Stimulated activated CD4-positive, alpha-beta T cell treated with anti-CD3 and anti-CD28 coated beads, Interleukin-12 subunit alpha, Interleukin-12 subunit beta, amount 100 ng/mL, for 24 hours (primary cell): ENCODE measurements at places on chromosomes 12 and 14.

- DNase-seq, result no peak
These were observed 27.6 kb downstream of the RDH12 start for GRCh38 chr14:67729072-67729885.

GRCh38 chr12:110862329-110862728 is 15.5 kb downstream of the CCDC63 start:
- no peak for DNase-seq

DNA sequence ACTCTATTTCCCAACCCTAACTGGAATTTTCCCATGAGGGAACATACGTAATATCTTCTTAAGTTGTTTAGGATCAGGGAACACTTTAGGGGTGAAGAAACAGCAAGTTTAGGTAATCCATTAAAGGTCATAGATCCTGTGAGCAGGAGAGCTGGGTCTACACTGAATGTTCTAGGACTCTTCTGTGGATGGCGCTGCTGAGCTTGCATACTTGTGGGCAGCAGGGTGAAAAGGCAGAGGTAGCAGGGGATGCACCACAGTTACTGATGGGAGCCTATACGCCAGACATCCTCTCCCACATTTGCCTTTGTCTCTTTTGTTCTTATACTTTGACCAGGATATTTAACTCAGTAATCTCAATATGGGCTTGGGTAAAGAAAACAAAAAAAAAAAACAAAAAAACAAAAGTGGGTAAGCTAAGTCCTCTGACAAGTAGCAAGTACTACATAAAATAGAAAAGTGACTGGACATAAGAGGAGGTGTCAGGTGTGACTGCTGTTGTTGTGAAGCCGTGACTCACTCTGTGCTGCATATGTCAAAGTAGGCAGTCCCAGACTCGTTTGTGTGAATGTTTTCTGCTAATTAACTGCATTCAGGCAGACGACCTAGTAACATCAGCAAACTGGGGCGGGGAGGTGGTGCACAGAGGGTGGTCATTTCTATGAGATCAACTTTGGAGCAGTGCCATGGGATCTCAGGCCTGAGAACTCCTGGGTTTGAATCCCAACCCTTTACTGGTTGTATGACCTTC is 31.6 kb downstream of the NEUROD4 start:
- DNase-seq, result no peak

- DNase-seq, result no peak
These were observed 96.2 kb upstream of the NAP1L1 start for GRCh38 chr12:76180401-76181277.

- no peak for DNase-seq
These were observed 7.6 kb downstream of the MLXIP start for GRCh38 chr12:122086116-122086515.

DNA sequence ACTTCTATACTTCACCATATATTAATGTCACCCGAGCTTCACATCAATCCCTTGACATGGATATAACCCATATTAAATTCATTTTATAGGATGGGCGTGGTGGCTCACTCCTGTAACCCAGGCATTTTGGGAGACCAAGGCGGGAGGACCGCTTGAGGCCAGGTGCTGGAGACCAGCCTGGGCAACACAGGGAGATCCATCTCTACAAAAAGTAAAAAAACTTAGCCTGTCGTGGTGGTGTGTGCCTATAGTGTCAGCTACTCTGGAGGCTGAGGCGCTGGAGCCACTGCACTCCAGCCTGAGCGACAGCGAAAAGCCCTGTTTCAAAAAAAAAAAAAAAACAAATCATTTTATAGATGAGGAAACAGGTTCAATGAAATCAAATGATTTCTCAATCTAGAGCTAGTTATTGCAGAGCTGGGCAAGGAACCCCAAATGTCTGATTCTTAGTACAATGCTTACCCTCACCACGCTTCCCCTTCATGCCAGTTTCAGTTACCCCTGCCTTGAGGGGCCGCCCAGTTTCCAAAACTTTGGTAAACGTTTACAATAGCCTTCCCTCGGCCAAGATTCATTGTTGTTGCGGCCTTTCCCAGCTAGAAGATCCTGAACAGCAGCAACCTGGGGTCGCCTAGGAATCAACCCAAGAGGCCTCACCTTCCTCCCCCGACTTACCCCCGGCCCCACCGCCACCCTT is 751 bp downstream of the PSMB5 start:
- no peak for DNase-seq

- no peak for DNase-seq
These were observed 45.5 kb upstream of the PTPRR start for GRCh38 chr12:70966046-70966445.

GRCh38 chr14:55814064-55814463 is 234.1 kb downstream of the KTN1 start:
- no peak for DNase-seq

DNA sequence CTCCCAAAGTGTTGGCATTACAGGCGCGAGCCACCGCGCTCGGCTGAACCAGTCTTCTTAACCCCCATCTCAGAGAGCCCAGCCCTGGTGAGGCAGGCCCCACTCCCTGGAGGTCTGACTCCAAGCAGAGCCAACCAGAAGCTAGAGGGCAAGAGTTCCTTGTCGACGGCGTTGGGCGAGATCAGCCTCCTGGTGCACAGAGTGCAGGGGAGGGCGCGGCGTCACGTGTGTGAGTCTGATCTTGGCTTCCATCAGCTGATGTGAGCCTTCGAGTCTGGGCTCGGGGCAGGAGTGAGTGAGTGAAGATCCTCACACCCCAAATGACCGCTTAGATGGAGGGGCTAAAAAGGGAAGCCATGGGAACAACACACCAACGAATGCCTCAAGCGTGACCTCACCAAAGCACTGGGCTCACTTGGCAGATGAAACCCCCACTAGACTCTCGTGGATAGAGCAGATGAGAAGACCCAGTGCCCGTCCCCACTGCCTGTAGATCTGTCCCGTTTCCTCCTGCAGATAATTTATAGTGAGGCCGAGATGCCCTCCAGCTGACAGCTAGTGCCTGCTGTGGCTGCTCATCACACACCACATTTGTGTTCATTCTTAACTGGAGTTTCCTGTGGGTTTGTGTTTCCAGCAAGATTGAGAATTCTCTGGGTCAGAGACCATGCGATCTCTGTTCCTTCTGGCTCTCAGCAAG is 28.6 kb upstream of the ADGRD1 start:
- no peak for DNase-seq

DNA sequence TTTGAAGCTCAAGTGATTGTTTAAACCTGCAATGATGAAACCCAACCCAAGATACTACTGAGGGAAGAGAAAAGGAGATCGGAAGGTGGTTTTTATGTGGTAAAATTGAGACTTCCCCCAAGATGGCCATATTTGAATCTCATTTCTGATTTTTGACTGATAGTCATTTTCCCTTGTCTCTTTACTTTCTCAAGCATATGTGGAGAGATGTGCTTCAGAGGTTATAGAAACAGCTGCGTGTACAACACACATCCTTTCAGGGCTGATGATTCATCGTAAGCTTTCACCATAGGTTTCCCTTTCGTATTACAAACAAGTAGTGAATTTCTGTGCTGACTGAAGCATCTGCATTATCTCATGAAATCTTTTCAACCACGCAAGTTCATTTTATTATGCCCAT is 276.2 kb downstream of the EMP1 start:
- DNase-seq, result no peak

DNA sequence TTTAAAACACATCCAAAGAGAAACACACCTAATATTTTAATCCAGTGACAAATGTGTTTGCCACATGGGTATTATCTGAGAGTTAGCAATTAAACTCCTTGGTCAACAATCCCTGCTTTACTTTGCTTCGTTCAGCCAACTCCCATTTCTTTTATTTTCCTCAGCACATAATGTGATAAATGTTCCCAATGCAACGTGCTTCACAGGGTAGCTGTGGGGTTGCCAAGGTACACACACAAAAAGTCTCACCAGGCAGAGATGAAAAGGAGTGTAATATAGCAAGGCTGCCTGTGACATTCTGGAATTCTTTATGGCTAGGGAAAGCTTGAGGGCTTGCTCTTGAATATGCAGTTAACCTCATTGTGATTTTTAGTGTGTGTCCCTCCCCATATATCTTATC is 208.0 kb upstream of the DIO2 start:
- DNase-seq, result no peak

DNA sequence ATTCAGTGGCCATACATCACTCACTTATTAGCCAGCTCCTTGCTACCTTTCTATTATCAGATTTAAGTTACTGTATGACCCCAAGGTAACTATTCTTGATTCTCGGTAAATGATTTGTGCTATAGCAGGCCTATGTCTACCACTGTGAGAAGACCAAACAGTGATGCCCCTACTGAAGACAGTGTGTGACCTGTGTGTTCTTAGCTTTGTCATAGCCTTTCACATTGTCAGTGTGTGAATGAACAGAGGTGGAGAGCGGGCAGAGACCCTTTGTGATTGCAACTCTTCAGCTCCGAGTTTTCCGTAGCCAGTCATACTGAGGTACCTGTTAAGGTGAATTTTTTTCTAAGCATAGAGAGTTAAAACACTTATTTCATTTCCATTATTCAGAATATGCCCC is 294.0 kb downstream of the LRFN5 start:
- DNase-seq, result no peak

GRCh38 chr14:66572826-66573225 is 64.9 kb downstream of the GPHN start:
- DNase-seq, result no peak

DNA sequence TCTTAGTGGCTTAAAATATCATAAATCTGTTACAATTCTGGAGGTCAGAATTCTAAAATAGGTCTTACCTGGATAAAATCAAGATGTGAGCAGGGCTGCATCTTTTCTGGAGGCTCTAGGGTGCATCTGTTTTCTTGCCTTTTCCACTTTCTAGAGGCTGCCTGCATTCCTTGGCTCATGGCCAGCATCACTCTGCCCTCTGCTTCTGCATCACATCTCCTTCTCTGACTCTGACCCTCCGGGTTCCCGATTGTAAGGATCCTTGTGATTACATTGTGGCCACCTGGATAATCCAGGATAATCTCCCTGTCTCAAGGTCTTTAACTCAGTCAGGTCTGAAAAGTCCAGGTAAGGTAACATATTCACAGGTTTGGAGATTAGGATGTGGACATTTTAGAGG is 11.0 kb upstream of the BMP4 start:
- no peak for DNase-seq

DNA sequence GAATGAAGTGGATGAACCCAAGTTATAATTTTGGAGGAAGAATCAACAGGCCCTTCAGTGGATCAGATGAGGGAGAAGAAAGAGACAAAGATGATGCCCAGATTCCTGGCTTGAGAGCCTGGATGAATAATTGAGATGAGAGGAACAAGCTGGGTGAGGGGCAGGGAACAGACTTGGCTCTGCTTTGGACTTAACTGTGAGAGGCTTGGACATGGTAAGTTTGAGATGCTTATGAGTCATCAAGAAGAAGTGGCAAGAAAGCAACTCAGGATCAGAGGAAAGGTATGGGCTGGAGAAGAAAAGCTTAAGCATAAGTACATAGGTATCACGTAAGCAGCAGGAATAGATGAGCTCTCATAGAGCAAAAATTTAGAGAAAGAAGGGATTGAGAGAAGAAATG is 55.3 kb downstream of the FIGNL2 start:
- DNase-seq, result no peak

GRCh38 chr14:93084866-93085857 is 30.6 kb downstream of the ITPK1 start:
- no peak for DNase-seq

- no peak for DNase-seq
These were observed 138.5 kb downstream of the KTN1 start for GRCh38 chr14:55718551-55718950.

- DNase-seq, result no peak
These were observed 29.0 kb upstream of the AMN start for GRCh38 chr14:102893452-102893851.

DNA sequence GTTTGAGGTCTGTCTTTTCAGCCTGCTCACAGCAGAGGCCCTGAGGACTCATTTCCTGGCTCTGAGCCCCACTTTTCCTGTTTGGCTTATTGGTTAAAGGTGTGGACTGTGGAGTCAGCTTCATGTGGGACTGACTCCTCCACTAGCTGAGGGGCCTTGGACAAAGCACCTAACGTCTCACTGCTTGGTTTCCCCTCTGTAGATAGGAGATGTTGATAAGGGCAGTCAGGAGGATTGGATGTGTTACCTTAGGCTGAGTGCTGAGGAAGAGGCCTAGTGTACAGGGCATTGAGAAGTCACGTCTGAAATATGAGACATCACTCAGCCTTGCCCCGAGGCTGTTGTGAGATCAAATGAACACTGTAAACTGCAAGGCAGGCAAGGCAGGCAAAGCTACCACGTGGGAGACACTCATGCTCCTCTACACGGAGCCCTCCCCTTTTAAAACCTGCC is 27.1 kb upstream of the TCL1A start:
- DNase-seq, result no peak

DNA sequence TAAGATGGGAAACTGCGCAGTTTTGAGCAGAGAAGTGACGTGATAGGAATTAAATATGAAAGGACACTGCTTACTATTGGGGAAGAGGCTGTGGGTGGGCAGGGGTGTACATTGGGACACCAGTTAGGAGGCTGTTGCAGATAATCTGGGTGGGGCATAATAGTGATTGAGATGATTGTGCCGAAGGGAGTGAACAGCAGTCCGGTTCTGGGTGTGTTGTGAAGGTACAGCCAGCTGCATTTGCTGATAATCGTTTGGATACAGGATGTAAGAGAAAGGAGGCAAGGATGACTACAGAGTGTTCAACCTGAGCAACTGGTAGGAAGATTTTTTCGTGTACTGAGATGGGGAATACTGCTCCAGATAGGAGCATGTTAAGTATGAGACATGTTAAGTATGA is 205.2 kb upstream of the NEDD1 start:
- no peak for DNase-seq

GRCh38 chr14:88452231-88452630 is 66.8 kb downstream of the SPATA7 start:
- no peak for DNase-seq

- no peak for DNase-seq
These were observed 8.6 kb downstream of the WDR89 start for GRCh38 chr14:63632932-63633514.

GRCh38 chr14:25759256-25759655 is 709.3 kb upstream of the STXBP6 start:
- DNase-seq, result no peak

DNA sequence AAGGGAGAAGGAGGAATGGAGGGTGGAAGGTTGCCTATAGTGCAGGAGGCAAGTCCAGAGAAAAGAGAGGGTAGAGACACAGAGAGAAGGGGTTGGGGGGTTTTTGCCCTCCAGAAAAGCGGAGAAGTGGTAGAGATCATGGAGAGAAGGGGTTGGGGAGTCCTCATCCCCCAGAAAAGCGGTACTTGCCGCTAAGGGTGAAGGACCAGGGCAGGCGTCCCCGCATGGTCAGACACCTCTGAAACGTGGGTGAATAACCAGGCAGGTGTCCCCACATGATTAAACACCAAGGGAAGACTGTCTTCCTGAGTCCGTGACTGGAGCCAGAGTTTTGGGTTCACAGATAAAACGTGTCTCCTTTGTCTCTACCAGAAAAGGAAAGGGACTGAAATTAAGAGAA is 439.0 kb downstream of the SOX5 start:
- DNase-seq, result no peak

GRCh38 chr12:32926963-32927362 is 30.4 kb upstream of the PKP2 start:
- no peak for DNase-seq

GRCh38 chr12:76156726-76157125 is 72.2 kb upstream of the NAP1L1 start:
- DNase-seq, result no peak

- DNase-seq, result no peak
These were observed 17.8 kb downstream of the HDAC7 start for GRCh38 chr12:47801904-47802246.
